Stimulated activated CD8-positive, alpha-beta memory T cell treated with anti-CD3 and anti-CD28 coated beads, Interleukin-12 subunit alpha, Interleukin-12 subunit beta, amount 100 ng/mL, for 1 hour (primary cell): ENCODE measurements at places on chromosomes 6 and 20.

GRCh38 chr6:6891949-6892461 lies 215.8 kb upstream of the RREB1 start:
- DNase-seq, result no peak

DNA sequence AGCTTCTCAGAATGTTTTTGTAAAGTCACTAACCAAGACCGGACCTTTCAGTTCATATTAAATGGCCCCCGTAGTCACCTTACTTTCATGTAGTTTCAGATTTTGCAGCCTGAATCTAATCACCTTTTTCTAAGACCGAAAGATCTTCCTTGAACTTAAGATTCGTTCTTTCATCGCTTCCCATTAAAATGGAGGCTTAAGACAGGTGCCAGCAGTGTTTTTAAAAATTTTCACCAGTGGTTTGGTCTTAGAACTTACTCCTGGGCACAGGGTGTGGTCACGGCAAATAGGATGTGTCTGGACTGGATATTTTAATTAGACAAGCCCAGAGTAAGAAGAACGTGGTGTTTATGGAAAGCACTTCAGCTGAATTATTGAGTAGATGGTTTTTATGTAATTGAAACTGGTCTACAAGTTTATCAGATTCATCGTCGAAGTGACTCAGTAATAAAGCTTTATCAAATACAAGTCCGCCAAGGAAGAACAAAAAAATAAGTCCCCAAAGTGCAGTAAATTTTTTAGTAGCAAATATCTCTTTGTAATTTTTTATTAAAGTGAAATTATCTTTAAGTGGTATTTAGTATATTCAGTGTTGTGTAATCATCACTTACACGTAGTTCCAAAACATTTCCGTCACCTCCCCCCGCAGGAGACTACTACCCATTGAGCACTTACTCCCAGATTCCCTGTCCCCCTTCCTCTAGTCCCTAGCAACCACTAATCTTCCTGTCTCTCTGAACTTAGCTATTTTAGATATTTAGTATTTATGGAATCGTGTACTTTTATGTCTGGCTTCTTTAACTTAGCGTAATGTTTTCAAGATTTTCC lies 868 bp downstream of the SRSF3 start:
- DNase-seq, result no peak

GRCh38 chr6:129795261-129795660 lies 65.9 kb downstream of the TMEM244 start:
- DNase-seq, result no peak

DNA sequence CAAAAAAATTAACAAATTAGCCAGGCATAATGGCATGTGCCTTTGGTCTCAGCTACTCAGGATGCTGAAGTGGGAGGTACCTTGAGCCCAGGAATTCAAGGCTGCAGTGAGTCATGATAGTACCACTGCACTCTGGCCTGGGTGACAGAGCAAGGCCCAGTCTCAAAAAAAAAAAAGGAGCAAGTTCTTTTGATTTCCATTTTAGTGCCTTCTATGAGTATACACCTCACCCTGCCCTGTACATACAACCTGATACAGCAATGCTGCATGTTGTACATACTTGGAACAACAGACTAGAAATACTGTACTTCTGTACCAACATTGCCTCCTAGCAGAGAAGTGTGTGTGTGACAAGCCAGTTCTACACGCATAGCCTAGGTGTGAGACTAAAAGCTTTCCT lies 97.3 kb upstream of the CARMIL1 start:
- DNase-seq, result no peak

DNA sequence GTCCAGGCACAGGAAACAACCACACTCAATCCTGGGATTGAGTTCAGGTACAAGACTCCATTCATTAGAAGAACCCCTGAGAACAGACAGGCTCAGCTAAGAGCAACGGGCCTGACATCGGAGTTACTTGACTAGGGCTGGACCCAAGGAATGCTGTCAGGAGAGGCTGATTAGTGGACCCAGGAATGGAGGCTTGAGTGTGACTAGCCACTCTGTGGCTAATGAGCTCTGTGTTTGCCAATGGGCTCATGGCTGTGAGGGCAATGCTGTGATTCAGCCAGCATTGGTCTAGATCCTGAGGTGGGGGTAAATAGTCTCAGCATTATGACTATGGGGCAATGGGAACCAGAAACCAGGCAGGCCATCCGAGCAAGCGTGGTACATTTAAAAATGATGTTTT lies 71.8 kb downstream of the RIOK1 start:
- DNase-seq, result no peak

GRCh38 chr6:36479256-36479655 lies 36.5 kb downstream of the KCTD20 start:
- DNase-seq, result no peak

DNA sequence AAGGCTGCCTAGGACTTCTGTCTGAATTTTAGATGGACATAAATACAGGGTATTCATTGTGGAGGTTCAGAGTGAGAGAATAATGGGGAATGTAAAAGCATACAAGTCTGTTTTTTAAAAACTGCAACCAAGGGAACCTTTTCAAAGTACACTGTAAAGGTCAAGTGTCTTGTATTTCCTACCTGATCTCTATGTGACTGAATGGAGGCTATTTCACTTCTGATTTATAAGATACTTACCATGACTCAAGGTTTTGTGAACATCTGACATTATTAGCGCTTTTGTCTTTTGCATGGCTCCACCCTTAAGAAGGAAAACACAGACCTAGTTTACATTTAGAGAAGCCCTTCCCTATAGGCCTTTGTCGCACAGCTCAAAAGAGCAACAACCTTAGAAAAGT lies 126.5 kb downstream of the ZFAND3 start:
- DNase-seq, result no peak

GRCh38 chr6:14925025-14925698 lies 320.7 kb upstream of the JARID2 start:
- DNase-seq, result no peak

- DNase-seq, result no peak
Observed at GRCh38 chr20:5024982-5025381, 23.7 kb upstream of the SLC23A2 start.

DNA sequence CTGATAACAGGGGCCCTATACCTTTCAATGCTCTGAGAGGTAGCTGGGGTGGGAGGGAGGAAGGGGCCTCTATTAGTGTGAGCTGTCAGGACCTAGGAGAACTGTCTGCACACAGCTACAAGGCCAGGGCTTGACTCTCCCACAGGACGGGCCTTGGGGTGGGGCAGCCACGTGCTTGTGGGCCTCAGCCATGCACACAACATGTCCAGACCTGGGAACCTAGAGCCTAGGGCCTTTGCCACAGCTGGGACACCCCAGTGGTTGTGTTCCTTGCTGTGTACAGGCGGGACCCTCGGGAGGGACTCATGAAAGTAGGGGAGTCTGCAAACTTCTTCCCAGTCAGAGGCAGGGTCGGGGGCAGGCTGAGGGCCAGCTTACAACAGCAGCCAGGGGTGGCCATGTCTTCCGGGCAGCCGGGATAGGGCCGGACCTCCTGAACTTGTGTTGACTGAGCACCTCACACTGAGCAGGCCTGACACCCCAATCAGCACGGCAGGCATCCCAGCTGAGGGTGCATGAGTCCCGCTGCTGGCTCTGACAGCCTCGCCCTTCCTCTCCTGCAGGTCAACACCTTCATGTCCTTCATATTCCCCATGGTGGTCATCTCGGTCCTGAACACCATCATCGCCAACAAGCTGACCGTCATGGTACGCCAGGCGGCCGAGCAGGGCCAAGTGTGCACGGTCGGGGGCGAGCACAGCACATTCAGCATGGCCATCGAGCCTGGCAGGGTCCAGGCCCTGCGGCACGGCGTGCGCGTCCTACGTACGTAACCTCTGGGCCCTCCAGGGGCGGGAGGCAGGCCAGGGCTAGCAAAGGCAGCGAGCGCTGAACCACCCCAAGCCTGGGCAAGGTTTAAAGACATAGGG lies 41.9 kb upstream of the MRGBP start:
- no peak for DNase-seq

DNA sequence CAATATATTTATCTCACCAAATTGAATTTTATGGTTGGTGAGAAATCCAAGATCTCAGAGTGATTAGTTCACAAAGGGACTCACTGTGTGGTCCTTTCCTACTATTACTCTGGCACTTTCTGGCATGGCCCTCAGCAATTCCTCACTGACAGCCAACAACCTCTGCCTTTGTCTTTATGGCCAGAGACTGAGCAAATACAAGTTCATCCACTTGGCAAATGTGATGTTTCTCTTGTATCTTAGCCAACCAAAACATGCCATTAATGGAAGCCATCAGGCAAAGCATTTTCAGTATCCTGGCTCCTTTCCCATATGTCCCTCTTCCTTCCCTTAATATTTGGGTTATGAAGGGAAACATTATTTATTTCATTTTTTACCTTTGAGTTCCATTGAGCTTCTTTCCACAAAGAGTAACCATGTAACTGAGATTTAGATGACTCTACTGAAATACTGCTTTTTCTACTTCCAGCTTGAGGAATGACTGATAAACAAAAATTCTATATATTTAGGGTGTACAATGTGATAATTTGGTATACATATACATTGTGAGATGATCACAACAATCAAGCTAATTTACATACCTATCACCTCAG lies 30.8 kb upstream of the SMLR1 start:
- no peak for DNase-seq

DNA sequence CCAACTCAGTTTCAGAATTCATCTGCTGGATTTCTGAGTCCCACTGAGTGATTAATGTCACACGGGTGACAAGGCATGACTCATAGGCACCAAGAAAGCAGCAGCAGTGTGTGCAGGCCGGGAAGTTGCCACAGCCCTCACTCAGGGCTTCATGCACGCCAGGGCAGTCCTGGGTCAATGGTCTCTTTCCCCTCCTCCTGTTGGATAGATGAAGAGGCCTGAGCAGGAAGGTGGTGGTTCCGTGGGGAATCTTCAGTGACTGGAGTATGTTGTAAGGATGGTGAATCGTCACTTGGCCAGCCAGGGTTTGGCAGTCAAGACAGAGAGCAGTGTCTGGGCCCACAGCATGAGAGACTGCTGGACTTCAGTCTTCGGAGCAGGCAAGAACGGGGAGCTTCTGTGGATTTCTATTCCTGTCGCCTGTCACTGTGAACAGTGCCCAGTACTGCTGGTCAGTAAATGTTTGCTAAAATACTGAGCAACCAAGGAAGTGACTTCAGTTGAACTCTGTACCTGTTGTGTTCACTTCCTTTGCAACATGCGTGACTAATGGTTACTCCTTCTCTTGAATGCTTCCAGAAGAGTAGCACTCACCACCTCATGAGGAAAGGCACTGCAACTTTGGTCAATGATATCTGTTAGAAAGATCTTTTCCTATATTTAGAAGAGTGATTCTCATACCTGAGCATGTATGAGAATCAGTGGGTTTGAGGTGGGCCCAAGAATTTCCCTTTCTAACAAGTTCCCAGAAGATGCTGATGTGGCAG lies 62.0 kb upstream of the CD93 start:
- no peak for DNase-seq

DNA sequence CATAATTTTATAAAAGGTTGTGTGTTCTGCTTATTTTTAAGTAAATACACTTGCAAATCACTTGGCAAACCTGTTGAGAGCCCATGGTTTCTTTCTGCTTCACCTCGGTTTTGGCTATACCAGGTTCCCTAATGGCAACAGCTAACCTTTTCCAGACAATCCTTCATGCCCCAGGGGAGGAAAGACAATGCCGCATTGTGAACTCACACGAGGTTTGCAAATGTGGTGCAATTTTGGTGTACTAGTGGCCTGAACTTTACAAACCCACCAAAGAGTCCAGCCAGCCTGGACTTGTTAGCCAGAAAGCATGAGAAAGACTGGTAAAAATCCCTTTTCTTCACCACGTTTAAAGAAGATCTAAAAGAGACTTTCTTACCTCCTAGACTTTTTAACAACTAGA lies 84.8 kb upstream of the SOX4 start:
- DNase-seq, result no peak

GRCh38 chr6:116248577-116248976 lies 5.3 kb downstream of the TSPYL4 start:
- no peak for DNase-seq

DNA sequence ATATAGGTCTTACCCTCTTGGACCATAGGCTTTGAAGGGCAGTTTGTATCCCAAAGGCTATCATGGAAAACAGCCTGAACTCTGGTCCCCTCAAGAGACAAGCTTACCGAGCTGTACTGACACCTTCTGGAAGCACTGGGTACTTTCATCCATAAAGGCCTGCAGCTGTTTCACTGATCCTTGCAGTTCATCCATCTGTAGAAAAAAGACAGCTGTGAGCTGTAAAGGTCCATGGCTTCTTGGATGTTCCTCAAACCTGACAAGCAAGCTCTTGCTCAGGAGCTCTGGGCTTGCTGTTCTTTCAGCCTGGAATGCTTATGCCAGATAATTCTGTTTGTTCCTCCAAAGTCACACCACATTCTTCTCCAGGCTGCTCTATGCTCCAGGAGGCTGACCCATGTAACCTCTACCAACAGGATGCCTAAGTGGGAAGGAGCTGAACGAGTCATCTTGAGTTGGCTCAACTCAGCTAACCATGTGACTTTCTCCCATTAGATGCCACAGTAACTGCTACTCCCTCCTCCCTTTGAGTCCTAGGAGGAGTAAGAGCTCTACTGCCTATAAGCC lies 8.8 kb upstream of the NDRG3 start:
- peak; percentile 24 for DNase-seq

DNA sequence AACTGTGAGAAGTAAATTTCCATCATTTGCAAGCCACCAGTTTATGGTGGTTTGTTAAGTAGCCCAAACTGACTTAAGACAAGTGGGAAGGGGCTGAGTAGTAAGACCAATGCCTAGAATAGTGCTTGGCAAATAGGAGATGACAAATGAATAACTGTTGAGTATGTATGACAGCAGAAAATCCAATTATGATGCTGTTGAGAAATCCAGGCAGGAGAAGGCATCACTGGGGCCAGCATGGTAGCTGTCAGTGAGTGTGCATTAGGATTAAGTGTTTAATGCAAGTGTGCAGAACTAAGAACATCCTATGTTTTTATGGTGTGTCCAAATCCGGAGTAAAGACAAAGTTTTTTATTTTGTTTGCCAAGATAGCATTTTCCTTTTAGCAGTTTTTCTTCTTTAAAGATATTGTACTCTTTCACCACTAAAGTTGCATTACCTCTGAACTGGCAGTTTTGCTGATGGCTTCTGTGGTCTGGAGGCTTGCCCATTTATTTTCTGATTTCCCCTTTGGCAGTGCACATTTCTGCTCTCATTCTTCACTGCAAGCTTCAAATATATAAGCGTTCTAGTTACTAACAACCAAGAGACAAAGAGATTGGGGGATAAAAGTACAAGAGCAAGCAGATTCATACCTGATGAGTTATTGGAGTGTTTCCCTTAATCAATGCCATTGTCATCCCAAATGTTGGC lies 289.7 kb downstream of the KCNQ5 start:
- DNase-seq, result no peak

- DNase-seq, result no peak
Observed at GRCh38 chr6:95686895-95687294, 109.6 kb downstream of the MANEA start.
